ENCODE measurements at places on chromosomes 3 and 15.

GRCh38 chr15:61426466-61426865 lies 197.4 kb upstream of the RORA start:
- no peak for DNase-seq

GRCh38 chr15:60074181-60074885 lies 70.2 kb downstream of the FOXB1 start:
- peak; percentile 78 for DNase-seq

GRCh38 chr3:109702976-109703375 lies 365.6 kb upstream of the DPPA4 start:
- no peak for DNase-seq

DNA sequence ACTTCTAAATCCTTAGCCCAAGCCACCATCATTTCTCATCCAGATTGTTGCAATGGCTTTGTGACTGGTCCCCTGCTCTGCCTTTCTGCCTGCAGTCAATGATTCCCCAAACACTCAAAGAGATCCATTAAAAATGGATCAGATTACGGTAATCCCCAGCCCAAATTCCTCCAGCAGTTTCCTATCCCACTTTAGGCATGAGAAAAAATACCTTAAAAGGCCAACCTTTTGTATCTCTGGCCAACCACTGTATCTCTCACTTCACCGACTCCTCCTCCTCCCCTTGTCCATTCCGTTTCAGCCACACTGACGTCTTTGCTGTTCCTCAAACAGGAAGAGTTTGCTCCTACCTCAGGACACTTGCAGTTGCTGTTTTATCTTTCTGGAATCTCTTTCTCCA lies 20.9 kb upstream of the IL1RAP start:
- no peak for DNase-seq

GRCh38 chr3:149523512-149524299 lies 49.2 kb downstream of the TM4SF4 start:
- DNase-seq: no peak

Data from NCI-H1930 (cell line).